ENCODE measurements at places on chromosomes 4 and X.

- DNase-seq = no peak
Measured at GRCh38 chrX:1106478-1107210, 105.8 kb downstream of the CRLF2 start.

DNA sequence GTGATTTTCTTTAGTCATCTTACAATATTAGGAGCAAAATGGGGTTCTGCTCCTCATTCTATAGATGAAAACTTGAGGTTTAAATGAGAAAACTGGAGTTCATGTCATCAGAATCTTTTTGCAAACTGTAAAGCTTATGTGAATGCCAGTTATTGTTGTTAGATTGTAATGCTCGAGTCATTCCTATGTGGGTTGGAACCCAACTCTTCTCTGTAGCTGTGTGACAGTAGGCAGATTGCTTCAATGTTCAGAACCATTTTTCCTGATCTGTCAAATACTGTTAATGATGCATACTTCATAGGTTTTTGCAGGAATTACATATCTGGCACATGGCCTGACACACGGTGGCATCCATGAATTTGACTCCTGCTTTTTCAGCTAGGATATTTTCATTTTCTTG lies 178.9 kb downstream of the RAPGEF2 start:
- DNase-seq = no peak

- DNase-seq = no peak
Measured at GRCh38 chrX:18887177-18887824, 96.6 kb downstream of the PHKA2 start.

- DNase-seq = no peak
Measured at GRCh38 chr4:48343035-48343434, 1.7 kb downstream of the SLAIN2 start.

- no peak for DNase-seq
Measured at GRCh38 chr4:115711575-115711974, 598.2 kb upstream of the NDST4 start.

DNA sequence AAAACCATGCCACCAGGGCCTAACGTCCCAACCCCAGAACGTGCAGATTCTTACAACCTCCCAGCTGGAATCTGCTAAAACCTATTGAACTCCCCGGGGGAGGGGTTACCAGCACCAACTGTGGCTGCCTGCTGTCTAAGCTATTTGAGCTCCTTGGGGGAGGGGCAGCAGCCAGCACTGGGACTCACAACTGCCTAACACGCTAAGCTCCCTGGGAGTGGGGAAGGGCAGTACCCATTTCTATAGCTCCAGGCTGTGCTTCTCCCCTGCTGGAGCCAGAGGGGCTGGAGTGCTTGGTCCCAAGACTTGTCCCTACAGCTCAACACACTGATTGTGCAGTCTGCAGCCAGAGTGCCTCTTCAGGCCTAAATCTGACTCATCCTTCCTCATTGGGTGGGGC lies 459.8 kb upstream of the FGF16 start:
- no peak for DNase-seq

DNA sequence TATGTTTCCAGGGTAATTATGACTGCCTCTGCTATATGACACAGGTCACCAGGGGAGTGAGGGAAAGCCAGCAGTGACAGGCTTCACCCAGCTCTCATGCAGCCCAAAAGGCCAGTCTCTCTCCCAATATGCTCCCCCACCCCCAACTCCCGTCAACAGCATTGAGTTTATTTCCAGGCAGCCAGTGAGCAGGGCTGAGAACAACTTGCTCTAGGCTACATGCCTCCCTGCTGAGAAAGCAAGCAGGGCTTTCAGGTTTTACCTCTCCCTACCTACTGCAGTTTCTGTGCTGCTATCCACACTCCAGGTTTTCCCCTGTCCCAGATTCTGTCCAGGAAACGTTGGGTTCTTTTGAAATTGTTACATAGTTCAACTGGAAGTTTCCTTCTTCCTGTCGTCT lies 291.4 kb downstream of the PABPC4L start:
- DNase-seq = no peak

- no peak for DNase-seq
Measured at GRCh38 chrX:1598876-1599790, 7.7 kb downstream of the AKAP17A start.

GRCh38 chr4:99404595-99405287 lies 30.4 kb downstream of the ADH7 start:
- no peak for DNase-seq

- DNase-seq = no peak
Measured at GRCh38 chr4:173461170-173461569, 62.3 kb upstream of the SCRG1 start.

DNA sequence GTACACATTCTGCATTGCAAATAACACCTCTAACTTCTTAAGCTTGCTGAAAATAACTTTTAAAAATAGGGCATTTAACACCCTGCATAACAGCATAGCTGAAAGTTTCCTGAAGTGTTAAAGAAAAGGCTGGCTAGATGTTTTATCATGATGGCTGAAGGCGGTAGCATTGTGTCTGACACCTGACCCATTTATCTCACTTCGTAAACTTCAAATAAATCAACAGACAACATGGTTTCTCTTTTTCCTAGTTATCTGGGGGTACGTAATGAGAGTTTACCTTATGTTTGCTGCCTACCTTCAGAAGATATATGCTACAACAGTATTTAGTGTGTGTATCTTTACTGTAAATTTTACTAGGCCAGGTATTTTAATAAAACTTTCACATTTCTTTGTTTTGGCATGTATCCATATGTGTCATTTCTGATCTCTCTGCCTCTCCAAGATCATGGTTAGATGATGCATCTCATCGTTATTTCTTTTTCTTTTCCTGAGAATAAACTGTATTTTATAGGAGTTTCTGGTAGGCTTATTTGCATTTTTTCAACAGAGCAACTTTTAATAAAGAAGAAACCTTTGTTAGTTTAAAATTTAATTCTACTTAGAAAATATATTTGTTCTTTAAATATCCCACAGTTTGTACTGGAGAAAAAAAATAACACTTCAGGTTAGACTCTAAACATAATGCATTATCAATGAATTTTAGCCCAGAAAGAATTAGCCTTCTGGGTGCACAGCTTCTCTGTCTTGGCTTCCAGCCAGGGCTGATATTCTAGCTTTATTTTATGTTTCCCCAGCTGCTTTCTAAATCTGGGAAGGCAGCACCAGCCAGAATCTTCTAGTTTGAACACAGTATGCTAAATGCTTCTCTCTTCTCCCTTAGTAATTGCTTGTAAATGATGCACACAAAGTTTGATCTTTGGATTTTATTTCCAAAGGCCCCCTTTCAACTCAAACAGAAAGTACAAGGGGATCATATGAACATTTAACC lies 2.9 kb downstream of the NDST4 start:
- DNase-seq = peak; percentile 83

DNA sequence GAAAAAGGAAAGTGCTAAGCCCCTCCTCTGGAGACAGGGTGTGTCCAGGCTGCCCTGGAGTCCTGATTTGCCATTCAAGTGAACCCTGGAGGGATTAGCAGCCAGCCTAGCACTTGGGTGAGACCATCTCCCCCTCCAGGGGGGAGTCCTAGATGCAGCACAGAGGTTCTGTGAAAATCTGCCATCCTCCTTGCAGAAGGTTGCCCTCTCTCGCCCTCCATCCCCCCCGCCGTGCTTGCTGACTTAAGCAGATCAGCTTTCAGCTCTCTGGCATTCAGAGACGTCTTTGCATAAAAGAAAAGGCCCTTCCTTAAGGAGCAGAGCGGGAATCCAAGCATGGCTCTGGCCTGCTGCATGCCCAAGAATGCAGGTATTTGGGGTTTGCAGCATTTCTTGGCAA lies 102.1 kb upstream of the SCML1 start:
- no peak for DNase-seq

GRCh38 chr4:8236106-8236919 lies 33.2 kb upstream of the HTRA3 start:
- no peak for DNase-seq

- no peak for DNase-seq
Measured at GRCh38 chr4:110610940-110611831, 11.7 kb downstream of the PITX2 start.

DNA sequence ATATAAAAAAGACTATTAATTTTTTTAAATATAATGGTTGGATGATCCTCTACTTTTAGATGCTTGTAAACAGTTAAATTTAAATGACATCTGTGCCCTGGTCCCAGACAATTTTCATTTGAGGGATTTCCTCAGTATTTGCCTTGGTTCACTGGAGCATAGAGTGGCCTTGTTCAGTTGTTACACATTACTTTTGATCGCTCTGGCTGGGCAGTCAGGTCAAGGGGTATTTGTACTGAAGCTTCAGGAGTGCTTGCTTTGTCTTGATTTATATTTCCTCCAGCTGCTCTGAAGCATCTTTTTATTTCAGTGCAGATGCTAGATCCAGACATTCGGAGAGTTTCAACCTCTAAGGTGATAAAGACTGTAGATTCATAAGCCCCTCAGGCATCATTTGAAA lies 50.0 kb downstream of the COMMD8 start:
- no peak for DNase-seq

DNA sequence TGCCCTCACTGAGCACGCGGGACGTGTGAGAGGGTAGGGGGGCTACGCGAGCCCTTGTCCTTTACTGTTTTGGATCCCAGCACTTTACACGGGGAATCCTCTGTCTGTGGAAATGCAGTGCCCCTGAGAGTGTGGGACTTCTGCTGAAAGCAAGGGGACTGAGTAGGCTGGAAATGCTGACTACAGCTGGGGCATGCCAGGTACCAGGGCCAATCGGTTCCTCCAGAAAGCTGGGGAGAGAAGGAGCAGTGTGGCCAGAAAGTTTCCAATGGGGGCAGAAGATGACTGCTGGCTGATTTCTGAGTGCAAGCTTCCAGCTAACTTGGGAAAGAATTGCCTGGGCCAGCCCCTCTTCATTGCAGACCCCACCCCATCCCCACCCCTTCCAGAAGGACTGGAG lies 1.5 kb downstream of the NHSL2 start:
- no peak for DNase-seq
